ENCODE measurements at places on chromosomes 2 and 18. TPM values are rescaled to one million over a fixed set of nuclear protein-coding genes. Genes with fewer than 3 reads are reported as not detected.

GRCh38 chr2:55843096-55843993 is 80.2 kb downstream of the EFEMP1 start:
- peak; percentile 77 for DNase-seq

GRCh38 chr2:63861220-63861822 is 19.6 kb downstream of the UGP2 start:
- DNase-seq, result peak; percentile 34

DNA sequence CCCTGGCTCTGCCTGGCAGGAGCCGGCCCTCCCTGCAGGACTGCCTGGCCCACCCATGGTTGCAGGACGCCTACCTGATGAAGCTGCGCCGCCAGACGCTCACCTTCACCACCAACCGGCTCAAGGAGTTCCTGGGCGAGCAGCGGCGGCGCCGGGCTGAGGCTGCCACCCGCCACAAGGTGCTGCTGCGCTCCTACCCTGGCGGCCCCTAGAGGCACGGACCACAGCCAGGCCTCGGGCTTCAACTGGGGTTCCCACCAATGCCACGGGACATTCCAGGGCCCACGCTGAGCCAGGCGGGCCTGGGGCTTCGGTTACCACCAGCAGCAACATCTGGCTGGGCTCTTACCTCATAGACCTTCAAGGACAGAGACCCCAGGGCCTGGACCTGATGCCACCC is 6.1 kb upstream of the GMPPA start:
- no peak for DNase-seq

GRCh38 chr18:80046011-80046410 is 11.8 kb downstream of the RBFA start:
- no peak for DNase-seq

The SERPINB2 gene
- 0.24 TPM for polyA plus RNA-seq

Measured in right lung (tissue), 10 donors.